ENCODE measurements at places on chromosomes 7 and 10.

- ATAC-seq: peak; percentile 92
These were observed 1043.2 kb upstream of the C7orf33 start for GRCh38 chr7:147547252-147547897.

- ATAC-seq: peak; percentile 76
These were observed at the start of gene PODXL for GRCh38 chr7:131556053-131556908. Gene PODXL, minus strand, starts transcription at chr7:131556628. Its CDS starts 269 bp downstream, at chr7:131556359.

GRCh38 chr7:70237256-70237655 lies 639.0 kb downstream of the AUTS2 start:
- no peak for ATAC-seq

- ATAC-seq: no peak
These were observed 38.8 kb upstream of the ZRANB1 start for GRCh38 chr10:124903111-124903510.

DNA sequence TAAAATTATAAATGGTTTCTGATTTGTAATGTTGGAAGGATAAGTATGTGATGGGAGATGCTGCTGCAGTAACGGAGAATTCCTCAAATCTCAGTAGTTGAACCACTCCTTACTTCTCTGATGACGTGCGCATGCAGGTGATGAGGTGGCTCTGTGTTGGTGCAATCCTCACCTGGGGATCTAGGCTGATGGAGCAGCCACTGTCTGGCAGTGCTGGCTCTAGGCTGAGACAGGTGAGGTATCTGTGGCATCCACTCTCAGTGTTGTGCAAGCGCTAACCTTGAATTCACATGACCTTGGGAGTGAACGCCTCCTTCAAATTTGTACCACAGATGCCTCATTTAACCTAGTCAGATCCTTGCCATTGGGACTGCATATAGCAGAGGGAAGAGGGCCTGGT lies 35.0 kb downstream of the LHFPL3 start:
- no peak for ATAC-seq

DNA sequence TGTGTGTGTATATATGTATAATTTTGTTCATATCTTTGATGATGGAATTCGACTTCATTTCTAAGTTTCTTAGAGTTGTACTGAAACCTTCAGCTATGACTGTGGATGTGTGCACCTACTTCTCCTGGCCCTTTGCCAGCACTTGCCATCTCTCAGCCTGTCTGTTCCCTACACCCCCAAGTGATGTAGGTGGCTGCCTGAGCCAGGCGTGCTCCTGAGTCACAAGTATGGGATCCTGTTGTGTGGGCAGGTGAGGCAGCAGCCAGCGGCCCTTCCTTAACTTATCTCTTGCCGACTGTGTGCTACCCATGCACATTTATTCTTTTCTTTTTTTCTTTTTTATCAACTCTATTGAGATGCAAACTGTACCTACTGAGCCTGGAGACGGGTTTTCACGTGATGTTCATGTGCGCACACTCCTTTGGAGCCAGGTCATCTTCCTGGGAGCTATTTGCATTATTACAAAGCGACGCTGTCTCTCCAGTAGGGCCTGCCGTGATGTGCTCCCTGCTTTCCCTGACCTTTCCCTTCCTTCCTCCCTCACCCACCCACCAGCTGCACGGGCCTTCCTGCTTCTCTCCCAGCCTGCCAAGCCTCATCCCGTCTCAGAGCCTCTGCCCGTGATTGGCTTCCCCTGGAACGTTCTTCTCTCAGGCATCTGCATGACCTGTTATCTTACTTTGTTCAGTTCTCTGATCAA lies 31.3 kb upstream of the GALNT11 start:
- ATAC-seq: no peak

Measured in SK-N-SH treated with all-trans-retinoic acid at 6 μM for 48 hours (cell line).